Right ventricle myocardium inferior (tissue), 1 donor: ENCODE measurements at places on chromosomes 2 and 18. TPM values are rescaled to one million over a fixed set of nuclear protein-coding genes. Genes with fewer than 3 reads are reported as not detected.

DNA sequence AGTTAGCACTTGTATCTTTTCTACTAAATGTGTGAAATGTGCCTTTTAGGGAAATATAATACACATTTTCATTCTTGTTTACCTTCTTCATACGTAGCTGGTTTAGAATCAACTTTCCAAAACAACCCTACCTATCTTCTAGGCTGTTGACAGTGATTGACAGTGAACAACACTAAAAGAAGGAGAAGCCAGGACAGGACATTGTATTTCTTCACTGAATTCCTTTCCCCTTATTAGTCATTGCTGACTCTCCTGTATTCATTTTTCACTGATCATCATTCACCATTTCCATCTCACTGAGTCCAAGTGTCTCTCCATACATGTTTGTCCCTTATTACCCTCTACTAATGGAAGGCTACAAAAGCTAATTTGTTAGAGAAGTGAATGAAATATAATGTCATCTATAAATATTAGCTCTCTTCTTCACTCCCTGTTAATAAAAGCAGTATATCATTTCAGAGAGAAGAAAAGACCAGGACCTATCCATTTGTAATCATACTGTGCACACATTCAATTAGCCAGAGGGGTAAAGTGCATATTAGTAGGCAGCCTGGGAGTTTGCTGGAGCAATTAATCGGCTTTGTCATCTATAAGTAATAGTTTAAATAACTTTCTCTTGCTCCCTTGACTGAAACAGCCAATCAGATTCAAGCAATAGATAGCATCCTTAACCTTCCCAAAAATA, 192.5 kb upstream of the FOSL2 start:
- DNase-seq: no peak

DNA sequence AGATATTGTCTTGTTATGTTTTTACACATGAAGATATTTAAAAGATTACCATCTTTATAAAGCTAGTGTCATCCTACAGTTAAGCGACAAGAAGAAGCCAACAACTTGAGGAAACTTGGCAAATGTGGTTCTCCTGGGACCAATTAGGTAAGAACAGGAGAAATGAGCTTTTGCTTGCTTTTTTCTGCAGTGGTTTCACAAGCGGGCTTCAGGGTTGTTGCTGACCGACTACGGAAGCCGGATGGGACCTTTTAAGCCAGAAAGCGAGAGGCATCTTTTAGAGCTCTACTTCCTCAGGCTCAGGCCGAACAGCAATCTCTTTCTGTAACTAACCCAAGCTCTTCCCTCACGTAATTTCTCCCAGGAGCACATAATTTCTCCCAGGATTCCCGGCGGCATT, 256.5 kb downstream of the CNTNAP5 start:
- DNase-seq: no peak

GRCh38 chr18:47595831-47596501, 334.5 kb downstream of the SMAD2 start:
- DNase-seq: no peak

DNA sequence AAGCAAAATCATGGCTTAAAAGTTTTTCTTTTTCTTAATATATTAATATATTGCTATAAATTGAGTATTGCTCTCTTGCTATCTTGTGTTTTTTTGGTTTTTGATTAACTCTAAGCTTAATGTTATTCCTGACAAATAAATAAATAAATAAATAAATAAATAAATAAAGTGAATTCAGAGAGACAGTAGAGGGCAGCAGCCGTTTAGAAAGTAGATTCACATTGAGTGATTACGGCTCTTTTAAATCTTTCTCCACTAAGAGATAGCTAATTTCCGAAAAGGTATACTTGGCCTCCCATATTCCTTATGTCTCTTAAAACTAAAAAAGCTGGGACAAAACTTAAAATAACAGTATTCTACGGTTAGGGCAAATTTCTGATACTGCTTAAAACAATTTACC, 34.3 kb downstream of the MSH2 start:
- DNase-seq: no peak

DNA sequence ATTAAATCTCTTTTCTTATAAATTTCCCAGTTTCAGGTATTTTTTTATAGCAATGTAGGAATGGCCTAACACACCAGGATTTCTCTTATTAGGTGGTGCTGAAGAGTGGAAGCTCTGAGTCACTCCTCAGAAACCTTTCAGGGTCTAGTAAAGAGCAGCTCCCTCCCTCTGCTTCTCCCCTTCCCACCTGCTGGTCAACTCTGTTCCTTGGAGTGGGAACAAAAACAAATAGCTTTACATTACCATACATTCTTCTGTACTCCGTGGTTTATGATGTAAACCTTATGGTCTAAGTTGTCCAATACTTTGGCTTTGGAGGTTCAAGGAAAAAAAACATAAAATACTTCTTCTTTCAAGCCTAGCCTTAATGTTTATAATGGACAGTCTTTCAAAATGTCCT, 2.7 kb upstream of the IL1R1 start:
- no peak for DNase-seq

The FIGN gene
- 16.7 TPM for total RNA-seq

DNA sequence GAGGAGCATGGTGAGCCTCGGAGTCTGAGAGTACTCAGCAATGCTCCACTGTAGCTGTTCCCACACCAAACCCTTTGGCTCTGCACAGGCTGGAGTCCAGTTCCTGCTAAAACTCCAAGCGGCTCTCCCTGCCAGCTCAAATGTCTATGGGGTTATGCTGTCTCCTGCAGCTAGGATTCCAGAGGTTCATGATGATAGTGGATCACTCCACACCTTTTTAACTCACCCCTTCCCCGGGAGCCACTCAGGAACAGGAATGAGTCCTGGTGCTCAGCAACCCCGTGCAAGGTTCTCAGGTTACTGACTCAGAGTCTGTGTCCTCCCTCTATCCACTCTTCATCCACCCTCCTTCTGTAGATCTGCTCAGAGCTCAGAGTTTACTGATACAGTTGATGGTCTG, 410.0 kb downstream of the CDH19 start:
- no peak for DNase-seq

The TMEM247 gene
- not detected for total RNA-seq

The ACMSD gene
- total RNA-seq: not detected

The SERPINB12 gene
- not detected for total RNA-seq

- no peak for DNase-seq
Observed at GRCh38 chr2:151030663-151031230, 230.9 kb downstream of the RBM43 start.

GRCh38 chr18:1581581-1581980, 676.9 kb downstream of the ADCYAP1 start:
- DNase-seq: no peak

The RAMP1 gene
- total RNA-seq: 139 TPM

DNA sequence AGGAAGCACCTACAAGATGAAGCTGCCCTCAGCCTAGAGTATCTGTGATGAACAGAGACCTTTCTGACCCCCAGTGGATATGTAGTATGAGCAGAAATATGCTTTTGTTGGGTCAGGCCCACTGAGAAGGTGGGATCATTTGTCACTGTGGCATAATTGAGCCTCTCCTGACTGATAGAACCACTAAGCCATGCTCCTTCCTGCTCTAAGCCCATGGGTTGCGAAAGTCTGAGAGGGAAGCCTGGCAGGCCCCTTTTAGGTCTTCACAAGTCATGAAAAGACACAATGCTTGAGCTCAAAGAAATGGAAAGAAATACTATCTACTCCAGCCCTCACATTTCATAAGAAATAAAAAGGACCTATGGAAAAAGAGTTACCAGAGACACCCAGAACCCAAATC, 127.7 kb downstream of the TNS1 start:
- no peak for DNase-seq

GRCh38 chr18:65544701-65545100, 206.1 kb upstream of the CDH7 start:
- DNase-seq: no peak

The HJURP gene
- 0.41 TPM for total RNA-seq

The DPYSL5 gene
- not detected for total RNA-seq

GRCh38 chr2:27398962-27399361, 10.4 kb downstream of the PPM1G start:
- no peak for DNase-seq

DNA sequence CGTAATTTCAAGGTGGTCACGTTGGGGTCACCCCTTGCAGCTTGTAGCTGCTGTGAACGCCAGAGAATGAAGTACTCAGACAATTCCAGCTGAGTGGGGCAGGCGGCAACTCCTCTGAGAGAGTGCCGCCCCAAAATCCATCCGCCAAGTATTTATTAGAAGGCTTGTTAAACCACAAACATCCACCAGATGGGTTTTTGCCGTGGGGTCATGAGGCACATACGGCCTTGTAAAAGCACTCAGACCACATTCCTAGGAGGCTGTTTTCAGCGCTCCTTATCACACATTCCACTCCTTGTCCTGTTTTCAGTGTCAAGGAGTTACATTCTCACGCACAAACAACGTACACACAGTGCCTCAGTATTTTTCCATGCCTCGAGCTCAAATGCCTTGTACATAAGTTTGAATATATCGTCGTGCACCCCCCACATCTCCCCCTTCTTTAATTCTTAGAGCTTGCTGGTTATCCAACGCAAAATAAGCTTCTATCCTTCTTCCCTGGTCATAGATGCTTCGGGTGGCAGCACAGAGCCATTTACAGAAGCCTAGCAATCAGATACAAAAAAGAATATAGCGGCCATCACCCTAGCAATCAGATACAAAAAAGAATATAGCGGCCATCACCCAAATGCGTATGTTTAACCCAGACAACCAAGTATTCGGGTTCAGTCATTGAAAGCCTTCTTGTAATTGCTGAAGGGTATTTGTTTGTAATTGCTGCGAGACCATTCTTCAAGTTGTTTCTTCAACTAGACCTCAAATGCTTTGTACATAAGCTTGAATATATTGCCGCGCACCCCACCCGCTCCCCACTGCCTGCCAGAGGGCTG, 7.3 kb downstream of the ALPP start:
- DNase-seq: no peak

DNA sequence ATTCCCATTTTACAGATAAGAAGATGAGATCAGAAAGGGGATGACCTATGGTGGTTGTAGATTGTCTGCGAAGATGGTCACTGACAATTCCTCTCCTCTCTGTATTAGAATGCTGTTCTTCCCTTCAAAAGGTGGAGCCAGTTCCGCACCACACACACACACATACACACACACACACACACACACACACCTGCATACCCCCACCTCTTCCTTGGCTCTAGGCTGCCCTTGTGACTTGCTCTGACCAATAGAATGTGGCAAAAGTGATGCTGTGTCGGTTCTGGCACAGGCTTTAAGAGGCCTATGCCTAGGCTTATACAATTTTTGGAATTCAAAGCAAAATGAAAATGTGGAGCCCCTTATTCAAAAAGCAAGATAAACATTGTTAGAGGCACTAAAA, 88.0 kb downstream of the ZFP36L2 start:
- DNase-seq: no peak
